ENCODE measurements at places on chromosomes 11 and 22.

DNA sequence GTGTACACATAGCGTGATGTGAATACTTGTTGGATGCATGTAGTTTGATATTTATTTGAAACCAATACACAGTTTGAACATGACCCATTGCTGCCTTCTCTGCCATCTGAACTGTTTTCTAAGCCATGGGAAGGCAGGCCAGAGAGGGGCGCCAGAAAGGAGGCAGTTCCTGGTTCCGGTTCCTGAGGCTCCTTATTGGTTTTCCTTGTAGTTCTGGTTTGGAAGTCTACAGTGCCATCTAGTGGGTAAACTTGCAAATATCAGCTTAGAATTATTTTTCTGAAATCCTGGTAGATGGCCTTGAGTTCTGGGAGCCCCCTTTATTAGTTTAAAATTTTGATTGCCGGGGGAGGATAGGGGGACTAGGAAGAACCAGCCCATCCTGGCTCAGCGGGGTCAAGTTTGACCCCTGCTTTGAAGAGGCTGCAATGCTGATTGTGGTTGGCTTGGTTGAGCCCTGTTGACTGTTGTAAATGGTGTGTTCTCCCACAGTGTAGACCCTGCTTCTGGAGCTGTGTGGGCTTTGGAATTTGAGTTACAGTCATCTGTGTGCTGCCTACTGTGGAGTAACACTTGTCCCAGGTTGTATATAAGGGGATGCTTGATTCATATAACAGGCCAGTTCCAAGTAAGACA lies 48.4 kb downstream of the GRAMD1B start:
- peak; percentile 66 for DNase-seq

- DNase-seq = no peak
Measured at GRCh38 chr11:128892866-128893565, 1.9 kb downstream of the KCNJ5 start.

GRCh38 chr11:113555071-113555619 lies 79.9 kb upstream of the DRD2 start:
- no peak for DNase-seq

DNA sequence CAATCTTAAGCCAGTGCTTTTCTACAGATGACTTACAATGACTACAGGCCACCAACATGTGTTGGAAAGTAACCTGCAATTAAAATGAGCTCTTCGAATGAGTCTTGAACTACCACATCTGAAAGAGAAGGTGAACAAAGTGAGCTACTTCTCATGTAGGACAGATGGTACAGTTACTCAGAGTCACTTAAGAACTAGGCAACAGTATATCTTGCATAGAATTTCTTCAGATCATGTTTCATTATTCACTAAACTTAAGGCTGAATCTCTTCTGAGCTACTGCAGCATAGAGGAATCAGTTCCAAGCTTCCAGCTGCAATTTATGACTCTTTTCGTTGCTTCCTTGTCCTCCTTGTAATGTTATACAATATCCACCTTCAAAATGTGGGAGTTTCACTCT lies 270.9 kb downstream of the TTC28 start:
- no peak for DNase-seq

- DNase-seq = no peak
Measured at GRCh38 chr11:17607591-17608570, 60.8 kb downstream of the OTOG start.

DNA sequence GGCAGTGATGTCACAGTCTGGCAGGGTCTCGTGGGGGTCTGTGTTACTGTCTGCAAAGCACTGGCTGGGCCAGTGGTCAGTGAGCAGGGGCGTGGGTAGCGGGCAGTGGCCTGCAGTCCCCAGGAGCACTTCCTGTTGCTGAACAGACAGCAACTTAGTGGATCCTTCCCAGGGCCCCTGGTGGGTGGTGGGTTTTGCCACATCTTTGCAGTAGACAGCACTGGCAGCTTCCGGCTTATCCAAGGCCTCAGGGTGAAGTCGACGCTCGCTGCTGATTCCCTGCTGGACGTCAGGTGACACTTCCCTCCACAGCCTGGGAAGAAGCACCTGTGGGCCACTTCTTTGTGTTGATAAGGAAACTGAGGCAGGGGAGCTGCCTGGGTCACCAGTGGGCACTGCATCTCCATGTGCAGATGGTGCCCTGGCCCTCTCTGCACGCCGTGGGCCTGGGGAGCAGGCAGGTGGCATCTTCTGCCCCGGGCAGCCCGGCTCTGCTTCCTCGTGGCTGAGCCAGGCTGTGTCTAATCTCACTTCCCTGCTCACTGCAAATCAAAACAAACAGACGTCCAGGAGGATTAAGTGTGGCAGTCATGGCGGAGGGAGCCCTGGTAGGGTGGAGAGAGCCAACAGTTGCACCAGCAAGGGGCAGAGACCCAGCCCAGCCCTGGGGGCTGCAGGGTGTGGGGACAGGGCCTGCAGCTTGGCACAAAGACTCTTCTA lies 79.8 kb downstream of the KCNQ1 start:
- DNase-seq = no peak

GRCh38 chr11:79170321-79170720 lies 270.5 kb downstream of the TENM4 start:
- DNase-seq = no peak

DNA sequence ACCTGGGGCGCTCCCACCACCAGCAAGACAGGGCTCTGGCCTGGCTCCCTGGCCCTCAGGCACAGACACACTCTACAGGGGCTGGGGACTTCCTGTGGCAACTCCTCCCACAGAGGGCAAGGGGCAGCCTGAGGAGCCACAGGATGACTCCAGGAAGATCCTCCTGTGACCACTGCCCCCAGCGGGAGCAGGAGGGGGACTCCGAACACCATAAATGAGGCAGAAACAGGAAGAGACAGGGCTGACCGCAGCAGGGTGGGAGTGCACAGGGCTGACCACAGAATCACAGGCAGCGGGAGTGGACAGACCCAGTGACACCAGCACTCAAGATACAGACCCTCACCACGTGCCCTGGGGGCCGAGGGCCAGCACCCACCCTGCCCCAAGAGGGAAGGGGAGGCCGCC lies 10.8 kb downstream of the ARAP1 start:
- no peak for DNase-seq

GRCh38 chr11:95641495-95641894 lies 148.1 kb downstream of the FAM76B start:
- DNase-seq = no peak

DNA sequence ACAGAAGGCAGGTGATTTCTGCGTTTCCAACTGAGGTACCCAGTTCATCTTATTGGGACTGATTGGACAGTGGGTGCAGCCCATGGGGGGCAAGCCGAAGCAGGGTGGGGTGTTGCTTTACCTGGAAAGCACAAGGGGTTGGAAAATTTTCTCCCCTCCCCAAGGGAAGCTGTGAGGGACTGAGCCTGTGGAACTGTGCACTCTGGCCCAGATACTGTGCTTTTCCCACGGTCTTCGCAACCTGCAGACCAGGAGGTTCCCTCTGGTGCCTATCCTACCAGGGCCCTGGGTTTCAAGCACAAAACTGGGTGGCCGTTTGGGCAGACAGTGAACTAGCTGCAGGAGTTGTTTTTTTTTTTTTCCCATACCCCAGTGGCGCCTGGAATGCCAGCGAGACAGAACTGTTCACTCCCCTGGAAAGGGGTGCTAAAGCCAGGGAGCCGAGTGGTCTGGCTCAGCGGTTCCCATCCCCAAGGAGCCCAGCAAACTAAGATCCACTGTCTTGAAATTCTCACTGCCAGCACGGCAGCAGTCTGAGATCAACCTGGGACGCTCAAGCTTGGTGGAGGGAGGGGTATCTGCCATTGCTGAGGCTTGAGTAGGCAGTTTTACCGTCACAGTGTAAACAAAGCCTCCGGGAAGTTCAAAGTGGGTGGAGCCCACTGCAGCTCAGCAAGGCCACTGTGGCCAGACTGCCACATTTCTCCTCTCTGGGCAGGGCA lies 97.2 kb downstream of the JRKL start:
- DNase-seq = peak; percentile 64

GRCh38 chr22:40235308-40235707 lies 57.6 kb downstream of the TNRC6B start:
- no peak for DNase-seq

- no peak for DNase-seq
Measured at GRCh38 chr11:95296621-95297025, 65.6 kb upstream of the SESN3 start.

DNA sequence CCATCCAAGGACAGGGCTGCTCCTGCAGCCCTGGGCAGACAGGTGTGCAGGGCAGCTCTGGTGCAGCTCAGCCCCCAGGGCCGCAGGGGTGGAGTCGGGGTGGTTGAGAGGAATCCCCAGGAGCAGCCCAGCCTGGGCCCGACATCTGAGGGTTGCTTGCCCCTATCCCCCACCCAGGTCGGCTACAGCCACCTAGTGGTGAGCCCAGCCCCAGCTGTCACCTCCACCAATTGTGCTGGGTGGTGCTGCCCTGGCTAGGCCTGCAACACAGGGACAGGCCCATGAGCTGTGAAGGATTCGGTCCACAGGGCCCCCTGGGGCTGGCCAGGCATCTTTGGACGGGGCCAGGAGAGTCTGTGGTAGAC lies 29.6 kb downstream of the RTN4R start:
- peak; percentile 13 for DNase-seq

DNA sequence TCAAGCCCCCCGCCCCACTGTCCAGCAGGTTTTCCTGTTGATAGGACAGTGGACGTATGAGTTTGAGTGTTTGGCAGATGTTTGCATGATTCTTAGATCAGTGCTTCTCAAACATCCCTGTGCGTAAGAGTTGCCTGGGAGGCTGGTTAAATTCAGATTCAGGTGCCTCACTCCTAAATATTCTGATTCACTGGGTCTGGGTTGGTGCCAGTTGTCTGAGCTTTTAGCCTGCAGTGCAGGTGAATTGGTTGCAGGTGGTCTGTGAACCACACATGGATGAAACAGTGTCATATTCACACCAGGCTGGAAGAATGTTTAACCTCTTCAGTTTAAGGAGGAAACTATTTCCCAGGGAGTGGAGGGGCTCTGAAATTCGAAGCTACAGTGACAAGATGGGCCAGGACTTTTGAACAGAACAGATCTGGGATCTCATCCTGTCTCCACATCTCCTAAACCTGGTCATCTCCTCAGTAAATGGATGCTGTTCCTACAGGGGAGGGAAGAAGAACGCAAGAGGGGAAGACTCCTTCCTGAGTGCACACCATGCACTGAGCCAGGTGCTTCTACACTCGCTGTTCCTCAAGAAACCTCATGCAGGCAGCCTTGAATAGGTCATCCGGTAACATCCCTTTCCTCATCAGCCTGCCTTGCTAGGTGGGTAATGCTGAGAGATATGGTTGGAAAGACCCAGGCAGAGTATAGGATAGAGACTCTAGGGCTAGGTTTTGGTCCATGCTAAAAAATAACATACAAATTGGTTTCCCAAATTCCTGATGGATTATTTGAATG lies 47.8 kb downstream of the TEAD1 start:
- no peak for DNase-seq

DNA sequence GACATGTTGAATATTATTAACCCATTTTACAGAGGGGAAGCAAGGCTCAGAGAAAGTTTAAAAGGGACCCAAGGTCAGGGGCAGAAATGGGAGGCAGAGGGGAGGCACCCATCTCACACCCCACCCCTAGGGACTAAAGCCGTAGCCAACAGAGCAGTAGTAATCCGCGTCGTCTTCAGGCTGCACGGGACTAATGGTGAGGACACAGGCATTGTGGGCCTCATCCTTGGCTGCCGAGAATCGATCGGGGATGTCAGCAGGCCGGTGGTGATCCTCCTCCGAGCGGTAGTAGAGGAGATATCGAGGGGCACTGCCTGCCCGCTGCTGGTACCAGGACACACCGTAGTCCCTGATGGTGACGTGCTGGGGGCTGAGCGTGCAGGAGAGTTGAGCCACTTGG lies 1.5 kb downstream of the VPREB3 start:
- no peak for DNase-seq
